Activated CD4-positive, alpha-beta memory T cell treated with anti-CD3 and anti-CD28 coated beads for 36 hours (primary cell): ENCODE measurements at places on chromosomes 6 and 20.

GRCh38 chr20:36791862-36792261, 18.3 kb upstream of the DSN1 start:
- DNase-seq, result no peak

DNA sequence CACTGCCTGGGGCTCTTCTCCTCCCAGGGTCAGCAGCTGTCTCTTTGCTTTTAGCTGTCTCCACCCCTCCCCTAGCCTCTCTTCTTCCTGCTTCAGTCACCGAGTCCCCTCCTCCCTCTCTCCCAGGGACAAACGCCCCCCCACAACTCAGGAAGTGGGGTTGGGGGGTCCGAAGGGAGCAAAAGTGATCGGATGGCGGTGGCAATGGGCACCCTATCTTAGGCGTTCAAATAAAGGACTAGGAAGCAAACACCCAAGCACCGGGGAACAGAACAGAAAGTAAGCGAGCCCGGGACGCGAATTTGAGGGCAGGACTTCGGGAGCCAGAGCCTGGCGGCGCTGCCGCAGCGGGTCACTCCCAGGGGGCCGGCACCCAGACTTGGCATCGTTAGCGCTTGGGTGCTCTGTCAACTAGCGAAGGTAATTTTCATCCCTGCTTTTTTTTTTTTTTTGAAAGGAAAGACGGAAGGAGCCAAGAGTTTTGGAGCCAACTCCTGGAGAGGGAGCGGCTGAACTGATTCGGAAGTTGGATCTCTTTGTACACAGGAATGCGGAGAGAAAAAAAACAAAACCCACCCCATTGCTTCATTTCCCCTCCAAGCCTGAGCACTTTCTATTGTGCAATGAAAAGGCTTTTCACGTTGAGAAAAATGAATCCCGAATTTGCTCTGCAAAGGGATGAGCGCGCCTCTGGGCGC, 815 bp upstream of the ITPR3 start:
- DNase-seq, result peak; percentile 59

DNA sequence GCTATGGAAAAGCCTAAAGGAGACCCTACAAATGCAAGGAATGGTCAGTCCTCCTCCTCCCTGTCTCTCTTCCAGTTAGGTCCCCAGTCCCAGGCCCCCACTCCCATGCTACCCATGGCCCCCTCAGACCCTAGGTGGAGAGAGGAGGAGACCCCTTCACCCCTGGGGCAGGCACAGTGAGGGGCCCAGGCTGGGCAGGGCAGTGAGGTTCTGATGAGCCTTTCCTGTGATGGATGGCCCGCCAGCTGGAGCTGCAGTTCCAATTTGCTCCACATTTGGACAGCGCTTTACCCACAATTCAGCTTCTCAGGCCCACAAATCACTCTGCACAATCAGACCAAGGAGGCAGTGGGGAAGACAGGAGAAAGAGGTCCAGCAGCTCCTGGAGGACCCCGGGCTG, 37.3 kb upstream of the MLN start:
- DNase-seq, result no peak

DNA sequence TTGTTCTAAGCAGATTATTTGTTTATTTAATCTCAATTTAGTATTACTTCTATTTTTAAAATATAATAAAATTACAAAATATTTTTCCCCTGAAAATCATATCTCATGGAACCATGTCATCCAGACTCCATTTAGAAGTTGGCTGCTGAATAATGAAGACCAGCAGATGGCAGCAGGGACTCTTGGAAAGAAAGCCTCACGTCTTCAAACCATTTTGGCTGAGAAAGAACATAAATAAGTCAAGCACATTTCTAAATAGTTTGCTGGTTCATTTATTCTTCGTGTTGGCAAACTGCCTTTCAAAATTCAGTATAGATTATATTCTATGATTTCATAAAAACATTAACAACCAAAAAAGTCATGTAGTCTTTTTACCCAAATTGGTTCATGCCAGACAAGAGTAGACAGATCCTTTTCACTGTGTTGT, 71.7 kb downstream of the RCAN2 start:
- DNase-seq, result peak; percentile 50

GRCh38 chr6:149935246-149935645, 6.6 kb upstream of the ULBP2 start:
- no peak for DNase-seq

DNA sequence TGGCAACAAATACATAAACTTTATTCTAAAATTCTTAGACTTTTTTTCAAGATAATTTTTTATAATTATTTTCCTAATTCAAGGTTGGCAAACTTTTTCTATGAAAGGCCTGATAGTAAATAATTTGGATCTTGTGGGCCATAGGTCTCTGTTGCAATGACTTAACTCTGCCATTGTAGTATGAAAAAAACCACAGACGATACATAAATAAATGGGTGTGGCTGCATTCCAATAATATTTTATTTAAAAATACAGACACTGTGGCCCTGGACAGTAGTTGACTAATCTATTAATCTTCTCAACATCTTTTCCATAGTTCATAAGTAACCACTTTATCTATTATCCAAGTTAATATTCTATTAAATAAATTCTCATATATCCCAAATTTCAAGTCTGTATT, 281.1 kb downstream of the SYNE1 start:
- DNase-seq, result no peak

- no peak for DNase-seq
Measured at GRCh38 chr6:81859884-81860283, 107.4 kb upstream of the TENT5A start.

DNA sequence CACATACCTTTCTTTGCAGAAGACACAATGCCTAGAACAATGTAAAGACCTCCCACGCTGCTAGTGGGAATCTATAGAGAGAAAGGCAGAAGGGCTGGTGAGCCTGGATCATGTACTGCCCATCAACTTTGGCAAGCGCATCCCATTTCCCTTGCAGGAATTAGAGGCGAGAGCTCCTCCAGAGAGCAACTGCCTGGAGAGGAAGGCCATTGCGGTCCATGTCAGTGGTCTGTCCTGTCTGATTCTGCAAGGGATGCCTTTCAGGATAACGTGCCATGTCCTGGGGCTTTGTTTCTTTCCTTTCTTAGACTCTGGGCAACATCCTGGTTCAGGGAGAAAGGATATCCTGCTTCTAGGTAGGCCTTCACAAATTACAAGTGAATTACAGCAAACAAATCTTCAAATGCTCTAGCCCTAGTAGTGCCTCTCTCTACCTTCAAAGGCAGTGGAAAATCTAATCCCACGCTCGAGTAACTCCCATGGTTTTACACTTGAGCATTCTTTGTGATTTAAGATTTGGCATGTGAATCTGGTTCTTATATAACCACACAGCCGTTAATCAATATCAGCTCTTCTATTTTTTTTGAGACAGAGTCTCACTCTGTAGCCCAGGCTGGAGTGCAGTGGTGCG, 38.5 kb downstream of the GCNT2 start:
- no peak for DNase-seq

DNA sequence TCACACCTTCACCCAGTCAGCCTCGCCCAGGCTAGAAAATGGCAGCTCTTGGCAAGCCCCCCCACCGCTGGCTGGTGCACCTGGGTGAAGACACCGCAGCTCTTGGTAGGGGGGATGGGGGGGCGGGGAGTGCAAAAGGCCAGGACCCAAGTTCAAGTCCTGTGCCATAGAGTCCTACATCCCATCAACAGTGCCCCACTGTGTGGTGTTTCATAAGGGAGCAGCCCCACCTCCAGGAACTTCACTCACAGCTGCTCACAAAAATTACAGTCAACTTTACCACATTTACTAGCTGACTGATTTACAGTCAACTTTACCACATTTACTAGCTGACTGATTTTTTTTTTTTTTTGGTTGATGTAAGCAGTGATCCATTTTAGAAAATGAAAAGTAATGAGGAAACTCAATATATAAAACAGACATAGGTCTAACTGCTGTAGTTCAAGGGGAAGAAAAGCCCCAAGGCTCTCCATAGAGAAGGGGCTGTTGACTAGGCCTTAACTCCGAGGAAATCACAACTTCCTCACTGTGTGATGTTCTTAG, 208.9 kb upstream of the SNX9 start:
- peak; percentile 14 for DNase-seq

- DNase-seq, result no peak
Measured at GRCh38 chr6:157726892-157727628, 96.0 kb upstream of the SNX9 start.

DNA sequence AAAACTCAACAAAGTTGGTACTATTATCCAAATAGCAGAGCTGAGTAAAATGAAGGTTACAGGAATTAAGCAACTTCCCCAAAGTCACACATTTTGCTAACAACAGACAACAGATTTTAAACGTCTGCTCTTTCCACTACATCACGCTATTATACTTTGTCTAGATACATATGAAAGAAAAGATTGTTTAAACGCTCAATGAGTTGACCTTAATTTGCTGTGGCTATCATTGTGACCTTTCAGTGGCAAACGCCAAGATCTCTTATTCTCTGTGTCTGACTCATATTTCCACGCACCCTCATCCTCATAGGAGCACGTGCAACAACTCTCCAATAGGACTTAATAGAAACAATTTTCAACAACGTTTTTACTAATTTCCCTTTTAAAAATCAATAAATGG, 540.1 kb downstream of the MAFB start:
- no peak for DNase-seq

GRCh38 chr6:157644043-157644810, 178.8 kb upstream of the SNX9 start:
- DNase-seq, result peak; percentile 53

GRCh38 chr6:144315981-144316861, 31.1 kb downstream of the UTRN start:
- no peak for DNase-seq

GRCh38 chr6:153044295-153044694, 41.8 kb upstream of the MTRF1L start:
- no peak for DNase-seq

DNA sequence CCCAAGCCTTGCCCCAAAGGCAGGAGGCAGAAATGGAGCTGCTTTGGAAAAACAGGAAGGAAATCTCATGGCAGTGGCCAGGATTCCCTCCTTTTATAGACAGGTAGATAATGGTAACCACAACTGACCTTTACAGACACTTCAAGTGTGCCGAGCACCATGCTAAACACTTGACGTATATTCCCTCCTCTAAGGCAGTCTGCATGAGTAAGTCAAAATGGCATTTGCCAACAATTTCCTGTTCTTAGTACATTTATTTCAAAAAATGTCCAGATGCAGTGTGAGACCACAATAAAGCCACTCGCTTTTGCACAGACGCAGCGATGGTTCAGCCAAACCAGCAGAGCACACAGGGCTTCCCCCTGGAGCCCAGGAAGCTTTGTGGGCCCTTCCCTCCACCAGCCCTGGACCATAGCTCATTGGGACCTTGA, 16.5 kb upstream of the GPR6 start:
- no peak for DNase-seq
